ENCODE measurements at places on chromosomes 7 and 10. TPM values are rescaled to one million over a fixed set of nuclear protein-coding genes. Genes with fewer than 3 reads are reported as not detected.

DNA sequence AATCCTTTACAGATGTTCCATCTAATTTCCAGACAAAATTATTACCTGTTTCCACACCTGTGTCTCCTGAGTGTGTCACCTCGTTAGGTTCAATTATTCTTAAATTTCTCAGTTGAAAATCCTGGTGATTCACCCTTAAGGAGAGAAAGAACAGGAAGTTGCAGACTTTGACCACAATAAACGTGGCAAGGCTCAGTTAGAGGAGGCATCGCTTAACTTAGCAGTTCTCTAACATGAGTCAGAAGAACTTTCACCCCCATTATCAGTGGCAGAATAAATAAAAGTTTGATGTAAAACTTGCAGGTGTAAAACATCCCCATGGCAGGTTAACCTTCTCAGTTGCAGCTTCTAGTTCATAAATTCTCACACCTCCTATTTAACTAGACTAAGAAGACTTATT, 8.3 kb downstream of the XPNPEP1 start:
- DNase-seq: no peak

GRCh38 chr7:100629117-100629716, 12.1 kb downstream of the TFR2 start:
- no peak for DNase-seq

Gene HOXA3
- 30.2 TPM for total RNA-seq

Gene SPDYE2
- not detected for total RNA-seq
